Skin of body (tissue), 3 donors: ENCODE measurements at places on chromosomes 11 and 22. TPM values are rescaled to one million over a fixed set of nuclear protein-coding genes. Genes with fewer than 3 reads are reported as not detected.

- DNase-seq: no peak
Observed at GRCh38 chr22:43126501-43127165, 16.1 kb downstream of the BIK start.

GRCh38 chr11:128563942-128564641, 23.3 kb downstream of the ETS1 start:
- DNase-seq: no peak

GRCh38 chr11:111795334-111795985, 29.3 kb upstream of the PPP2R1B start:
- DNase-seq: no peak

- no peak for DNase-seq
Observed at GRCh38 chr11:47109727-47110246, 66.9 kb downstream of the ARFGAP2 start.

GRCh38 chr11:89633135-89633705, 76.9 kb upstream of the TRIM77 start:
- no peak for DNase-seq

GRCh38 chr22:45996241-45997076, 19.5 kb upstream of the WNT7B start:
- DNase-seq: no peak

DNA sequence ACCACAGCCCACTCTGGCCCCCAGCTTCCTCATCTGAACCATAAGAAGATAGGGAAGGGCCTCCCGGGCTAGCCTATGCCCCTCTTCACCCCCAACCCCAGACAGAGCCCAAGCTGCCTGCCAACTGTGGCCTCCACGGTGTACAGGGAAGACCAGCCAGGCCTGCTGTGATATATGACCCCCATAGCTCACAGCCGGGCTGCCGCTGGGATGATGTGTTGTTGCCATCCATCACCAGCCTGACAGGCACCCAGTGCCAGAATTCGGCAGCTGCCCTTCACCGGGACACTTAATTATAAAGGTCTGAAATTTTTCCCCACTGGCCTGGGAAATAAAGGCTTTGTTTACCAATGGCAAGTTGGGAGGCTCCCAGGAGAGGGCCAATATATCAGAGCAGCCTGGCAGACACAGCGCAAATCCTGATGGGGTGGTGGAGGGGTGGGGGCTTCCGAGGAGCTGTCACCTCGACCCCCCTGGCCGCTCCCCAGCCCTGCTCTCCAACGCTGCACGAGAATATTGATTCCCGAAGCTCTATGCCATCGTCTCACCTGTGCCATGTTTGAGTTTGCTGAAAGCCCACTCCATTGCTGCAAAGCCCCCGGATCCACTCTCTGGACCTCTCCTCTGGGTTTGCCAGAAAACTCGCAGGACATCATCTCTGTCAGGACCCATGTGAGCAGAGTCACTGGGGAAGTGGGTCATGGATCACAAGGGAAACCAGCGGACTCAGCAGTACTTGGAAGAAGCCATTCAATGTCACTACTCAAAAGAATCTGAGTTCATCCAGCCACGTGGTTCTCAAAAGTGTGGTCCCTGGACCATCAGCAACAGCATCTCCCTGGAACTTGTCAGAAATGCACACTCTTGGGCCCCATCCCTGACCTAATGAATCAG, 296.9 kb downstream of the MN1 start:
- no peak for DNase-seq

DNA sequence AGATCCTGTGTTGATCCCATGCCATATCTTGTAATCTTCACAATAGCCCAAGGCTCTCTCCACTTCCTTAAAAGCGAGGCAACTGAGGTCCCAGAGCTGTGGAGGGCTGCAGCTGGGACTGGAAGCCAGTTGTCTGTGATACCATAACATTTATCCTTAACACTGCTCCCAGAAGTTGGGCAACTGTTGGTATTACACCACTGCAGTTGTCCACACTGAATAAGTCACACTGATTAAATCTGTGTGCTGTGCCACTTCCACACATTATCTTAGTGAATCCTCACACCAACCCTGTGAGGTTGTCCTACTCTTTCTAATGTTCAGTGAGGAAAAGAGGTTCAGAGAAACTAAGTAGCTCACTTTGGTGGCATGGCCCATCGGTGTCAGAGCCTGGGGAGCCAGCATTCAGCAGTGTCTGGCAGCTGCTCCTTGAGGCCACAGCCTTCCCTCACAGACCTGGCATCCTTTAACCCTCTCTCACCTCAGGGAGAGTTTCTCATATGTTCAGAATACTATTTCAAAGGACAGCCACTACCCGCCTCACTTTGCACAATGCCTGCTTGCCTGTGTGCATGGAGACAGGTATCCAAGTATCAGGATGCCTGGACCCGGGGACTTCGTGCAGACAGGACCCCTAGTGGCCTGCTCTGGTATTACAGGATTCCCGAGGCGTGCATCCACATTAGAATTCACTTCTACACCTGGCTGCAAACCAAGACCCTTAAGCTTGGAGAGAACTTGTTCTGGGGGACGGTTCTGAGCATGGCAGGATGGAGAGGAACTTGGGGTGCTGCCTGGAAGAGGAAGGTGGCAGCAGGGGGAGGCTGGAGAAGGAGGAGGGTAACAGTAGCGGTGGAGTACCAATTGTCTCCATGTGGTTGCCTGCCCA, 221.9 kb upstream of the TBCEL start:
- DNase-seq: no peak

GRCh38 chr11:1559111-1559951, 12.7 kb downstream of the DUSP8 start:
- DNase-seq: peak; percentile 14

GRCh38 chr11:19200410-19201201, 1.2 kb downstream of the CSRP3 start:
- no peak for DNase-seq

DNA sequence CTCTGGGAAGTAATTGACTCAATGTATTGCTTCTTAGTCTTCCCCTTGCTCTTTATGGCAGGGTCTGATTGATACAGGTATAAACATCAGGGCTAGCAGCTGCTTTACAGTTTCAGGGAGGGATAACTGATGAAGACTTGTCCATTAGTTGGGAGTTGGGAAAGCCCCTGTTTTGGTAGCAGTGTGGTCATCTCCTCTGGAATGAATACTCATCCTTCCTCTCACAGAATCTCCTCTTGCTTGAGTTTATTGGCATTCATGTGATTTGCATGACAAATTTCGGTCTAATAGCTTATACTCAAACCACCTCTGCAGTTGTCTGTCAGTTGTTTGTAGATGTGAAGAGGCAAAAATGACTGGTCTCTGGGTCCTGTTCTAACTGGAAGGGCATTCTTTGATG, 79.7 kb downstream of the FAT3 start:
- no peak for DNase-seq

DNA sequence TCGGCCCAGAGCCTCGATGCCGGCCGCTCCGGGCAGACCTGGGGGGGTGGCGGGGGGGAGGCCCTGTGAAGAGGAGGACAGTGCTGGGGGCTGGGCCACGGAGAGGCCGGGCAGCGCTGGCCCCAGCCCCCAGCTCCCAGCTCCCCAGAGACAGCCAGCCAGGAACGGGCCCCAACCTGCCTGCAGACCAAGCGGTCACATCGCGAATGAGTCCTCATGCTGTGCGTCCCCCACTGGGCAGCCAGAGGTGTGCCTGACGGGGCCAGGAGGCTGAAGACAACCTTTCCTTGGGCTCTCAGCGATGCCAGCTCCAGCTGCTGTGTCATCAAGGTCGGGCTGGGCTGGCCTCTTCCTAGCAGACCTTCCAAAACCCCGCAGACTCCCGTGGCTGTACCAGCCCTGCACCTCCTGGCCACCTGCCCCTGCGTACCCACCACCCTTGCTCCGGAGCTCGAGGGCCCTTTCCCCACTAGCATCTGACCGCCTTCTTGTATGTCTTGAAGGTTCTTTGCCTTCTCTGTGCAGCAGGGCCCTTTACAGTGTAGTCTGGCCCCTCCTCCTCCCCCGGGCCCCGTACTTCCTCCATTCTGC, 88.4 kb downstream of the CDKN1C start:
- DNase-seq: no peak

DNA sequence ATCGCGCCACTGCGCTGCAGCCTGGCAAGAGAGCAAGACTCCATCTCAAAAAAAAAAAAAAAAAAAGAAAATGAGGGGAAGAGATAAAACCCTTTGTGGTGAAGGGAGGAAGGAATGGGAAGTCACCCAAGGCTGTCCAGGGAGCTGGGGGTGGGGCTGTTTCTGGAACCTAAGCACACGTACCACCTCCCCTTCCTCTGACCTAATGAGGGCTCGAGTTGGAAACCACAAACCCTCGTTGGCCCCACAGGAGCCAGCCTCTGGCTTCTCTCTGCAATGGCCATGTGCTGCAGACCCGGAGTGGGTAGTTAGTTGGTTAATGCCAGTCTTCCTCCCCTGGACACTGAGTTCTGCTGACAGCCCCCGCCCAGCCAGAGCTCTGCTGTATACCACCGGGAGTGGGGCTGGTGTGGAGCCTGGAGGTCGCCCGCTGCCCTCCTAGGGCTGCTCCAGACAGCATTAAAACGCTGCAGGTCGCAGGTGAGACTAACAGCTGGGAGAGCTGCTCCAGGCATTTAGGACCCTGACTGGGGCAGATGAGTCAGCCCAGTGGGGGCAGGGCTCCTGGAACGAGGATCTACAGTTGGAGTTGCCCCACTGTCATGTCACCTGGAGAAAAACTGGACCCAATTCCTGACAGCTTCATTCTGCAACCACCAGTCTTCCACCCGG, at the start of gene LGALS12:
Gene LGALS12, plus strand, starts transcription at position 228 of the 672 bp plus-strand sequence. Its CDS starts 375 bp downstream, at position 603.
- no peak for DNase-seq

- DNase-seq: peak; percentile 73
Observed at GRCh38 chr11:72635933-72636332, 38.3 kb downstream of the PDE2A start.

DNA sequence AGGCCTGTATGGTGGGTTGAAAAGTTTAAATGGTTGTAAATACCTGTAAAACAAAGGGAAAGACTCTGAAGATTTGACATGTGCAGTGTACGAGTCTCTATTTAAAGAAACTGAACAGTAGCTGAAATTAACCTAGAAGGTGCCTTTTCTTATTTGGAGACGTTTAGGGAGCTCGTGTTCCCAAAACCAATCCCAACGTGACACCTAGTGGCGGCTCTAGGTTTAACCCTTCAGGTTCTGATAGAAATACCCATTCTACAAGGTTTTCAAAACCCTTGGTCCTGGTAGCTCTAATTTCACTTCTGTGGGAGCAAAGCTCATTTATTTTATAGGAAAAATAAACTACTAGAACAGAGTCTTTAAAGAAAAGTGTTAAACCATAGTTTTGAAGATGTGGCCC, 258.3 kb downstream of the LRRC4C start:
- no peak for DNase-seq

- DNase-seq: no peak
Observed at GRCh38 chr11:86197448-86197847, 47.1 kb upstream of the EED start.

- DNase-seq: no peak
Observed at GRCh38 chr11:1917523-1918435, 1.7 kb upstream of the TNNT3 start.

GRCh38 chr22:46612904-46613605, 7.1 kb upstream of the GRAMD4 start:
- DNase-seq: no peak

DNA sequence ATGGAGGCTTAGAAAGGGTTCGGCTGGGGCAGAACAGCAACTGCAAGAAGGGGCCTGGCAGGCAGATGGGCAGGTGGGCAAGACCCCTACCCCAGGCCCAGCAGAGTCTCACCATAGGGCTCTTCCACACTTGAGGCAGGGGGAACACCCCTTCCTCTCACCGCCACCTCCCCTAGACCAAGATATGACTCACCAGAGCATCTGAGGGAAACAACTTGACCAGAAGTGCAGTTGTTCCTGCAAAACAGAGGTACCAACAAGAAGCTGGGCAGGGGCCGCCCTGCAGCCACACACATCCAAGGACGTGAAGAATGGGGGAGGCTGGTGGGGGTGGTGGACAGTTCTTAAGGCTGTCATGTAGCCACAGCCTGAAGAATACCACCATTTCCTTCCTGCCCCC, 10.9 kb downstream of the TMPRSS5 start:
- no peak for DNase-seq

XKR3 gene
- total RNA-seq: not detected

ARHGAP8 gene
- total RNA-seq: 0.99 TPM

KDM4E gene
- not detected for total RNA-seq

PNPLA3 gene
- total RNA-seq: 7.5 TPM

ZPR1 gene
- total RNA-seq: 21.8 TPM

HORMAD2 gene
- not detected for total RNA-seq

C11orf21 gene
- 2.0 TPM for total RNA-seq

PANX2 gene
- 0.30 TPM for total RNA-seq

SERHL2 gene
- 3.1 TPM for total RNA-seq

OR5P2 gene
- not detected for total RNA-seq

SCGB2A2 gene
- 1.2 TPM for total RNA-seq

MMP7 gene
- total RNA-seq: 3.6 TPM
